ENCODE measurements at places on chromosomes 13 and 19.

GRCh38 chr19:46298479-46299003 is 1.7 kb downstream of the HIF3A start:
- no peak for DNase-seq

GRCh38 chr13:97082461-97083207 is 88.4 kb upstream of the OXGR1 start:
- no peak for DNase-seq

DNA sequence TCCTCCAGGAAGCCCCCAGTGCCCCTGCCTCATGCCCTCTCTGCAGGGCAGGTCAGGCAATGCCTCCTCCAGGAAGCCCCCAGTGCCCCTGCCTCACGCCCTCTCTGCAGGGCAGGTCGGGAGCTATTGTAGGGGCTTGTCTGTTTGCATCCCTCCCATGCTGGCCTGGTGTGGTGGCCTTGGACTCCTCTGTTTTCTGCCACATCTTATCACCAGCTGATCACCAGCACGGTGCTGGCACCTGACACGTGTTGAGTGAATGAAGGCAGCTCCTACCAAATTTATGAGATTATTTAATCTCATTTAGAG is 51.5 kb upstream of the C13orf46 start:
- DNase-seq, result no peak

DNA sequence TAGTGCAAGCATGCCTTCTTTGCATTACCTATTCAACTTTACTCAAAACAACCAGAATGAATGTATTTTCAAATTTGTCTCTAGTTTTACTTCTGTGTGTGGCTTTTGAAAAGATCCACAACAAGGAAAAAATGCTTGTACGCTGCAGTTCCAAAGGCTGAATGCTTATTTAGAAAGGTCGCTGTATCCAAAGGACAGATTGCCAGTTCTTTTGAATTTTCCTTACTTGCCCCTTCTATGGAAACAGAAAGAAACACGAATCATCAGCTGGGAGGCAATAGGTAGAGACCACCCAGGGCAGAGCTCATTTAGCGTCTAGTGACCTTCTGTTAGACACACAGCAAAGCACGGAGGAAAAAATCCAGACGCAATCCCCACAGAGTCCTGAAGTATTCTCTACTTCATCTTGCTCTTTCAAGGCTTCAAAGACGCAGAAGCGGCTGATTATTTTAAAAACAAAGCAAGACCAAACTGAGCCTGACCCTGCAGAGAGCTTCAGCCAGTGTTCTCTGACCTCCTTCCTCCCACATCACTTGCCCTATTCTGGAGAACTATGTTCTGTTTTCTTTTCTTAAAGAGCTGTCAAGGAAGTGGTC is 674.6 kb upstream of the SGCG start:
- DNase-seq, result no peak

DNA sequence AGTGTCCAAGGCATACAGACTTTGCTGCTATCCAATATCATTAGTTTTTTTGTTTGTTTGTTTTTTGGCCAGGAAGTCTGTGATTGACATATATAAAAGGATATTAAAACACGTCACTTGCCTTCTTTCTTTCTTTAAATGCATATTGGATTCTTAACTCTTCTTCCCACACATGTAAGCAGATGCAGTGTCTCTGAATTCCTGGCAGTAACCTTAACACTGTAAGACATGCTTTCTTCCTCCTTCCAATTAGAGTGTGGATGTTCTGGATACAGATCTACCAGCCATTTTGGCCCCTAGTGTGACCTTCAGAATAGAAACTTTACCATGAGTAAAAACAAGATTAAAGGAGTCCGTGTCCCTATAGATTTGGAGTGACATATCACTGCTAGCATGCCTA is 967.4 kb upstream of the PRR20A start:
- DNase-seq, result no peak

All from HCEC 1CT (cell line).